ENCODE measurements at places on chromosomes 2 and 18.

DNA sequence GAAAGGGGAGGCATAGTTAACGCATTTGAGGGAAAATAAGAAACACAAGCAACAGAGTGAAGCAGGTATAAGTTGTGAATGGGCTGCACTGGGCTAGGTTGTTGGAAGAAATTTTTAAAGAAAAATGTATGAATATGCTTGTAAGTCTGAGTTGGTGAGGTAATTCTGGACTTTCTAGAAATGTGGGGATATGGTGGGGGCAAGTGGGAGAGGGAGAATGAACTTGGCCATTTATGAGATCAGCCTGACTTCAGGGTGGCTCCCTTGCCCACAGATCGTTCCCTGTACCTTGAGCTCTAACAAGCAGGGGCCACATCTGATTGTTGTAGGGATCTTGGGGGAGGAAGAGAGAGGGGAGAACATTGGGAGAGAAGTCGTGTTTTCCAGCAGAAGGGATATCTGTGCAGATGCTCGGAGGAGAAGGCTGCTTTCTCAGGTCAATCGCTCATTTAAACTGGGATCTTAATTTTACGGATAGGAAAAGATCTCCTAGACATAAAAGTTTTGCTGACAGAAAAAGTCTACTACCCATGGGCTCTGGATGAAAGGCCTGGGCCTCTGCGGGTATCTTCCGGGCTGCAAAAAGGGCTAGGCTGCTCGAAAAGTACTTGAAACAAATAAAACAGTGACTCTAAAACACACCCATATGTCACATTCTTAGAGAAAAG, 42.5 kb upstream of the FZD5 start:
- no peak for DNase-seq

DNA sequence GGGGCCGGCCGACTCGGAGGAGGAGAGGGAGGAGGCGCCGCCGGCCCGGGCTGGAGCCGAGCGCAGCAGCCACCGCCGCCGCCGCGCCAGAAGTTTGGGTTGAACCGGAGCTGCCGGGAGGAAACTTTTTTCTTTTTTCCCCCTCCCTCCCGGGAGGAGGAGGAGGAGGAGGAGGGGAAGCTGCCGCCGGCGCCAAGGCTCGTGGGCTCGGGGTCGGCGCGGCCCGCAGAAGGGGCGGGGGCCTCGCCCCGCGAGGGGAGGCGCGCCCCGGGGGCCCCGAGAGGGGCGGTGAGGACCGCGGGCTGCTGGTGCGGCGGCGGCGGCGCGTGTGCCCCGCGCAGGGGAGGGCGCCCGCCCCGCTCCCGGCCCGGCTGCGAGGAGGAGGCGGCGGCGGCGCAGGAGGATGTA, 316 bp downstream of the CRIM1 start:
- DNase-seq: no peak

DNA sequence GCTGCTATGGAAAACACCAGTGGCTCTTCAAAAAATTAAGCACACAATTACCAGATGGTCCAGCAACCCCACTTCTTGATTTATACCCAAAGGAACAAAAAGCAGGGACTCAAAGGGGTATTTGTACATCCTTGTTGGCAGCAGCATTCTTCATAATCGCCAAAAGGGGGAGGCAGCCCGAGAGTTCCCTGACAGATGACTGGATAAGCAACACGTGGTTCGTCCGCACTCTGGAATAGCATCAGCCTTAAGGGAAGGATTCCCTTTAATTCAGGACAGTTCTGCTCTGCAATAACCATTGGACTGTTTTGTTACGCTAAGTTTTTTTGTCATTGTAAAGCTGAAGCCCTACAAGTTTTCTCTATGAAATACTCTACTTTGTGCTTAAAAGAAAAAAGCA, 76.7 kb upstream of the TWIST2 start:
- DNase-seq: no peak

GRCh38 chr2:16194530-16194929, 254.2 kb downstream of the MYCN start:
- DNase-seq: no peak

DNA sequence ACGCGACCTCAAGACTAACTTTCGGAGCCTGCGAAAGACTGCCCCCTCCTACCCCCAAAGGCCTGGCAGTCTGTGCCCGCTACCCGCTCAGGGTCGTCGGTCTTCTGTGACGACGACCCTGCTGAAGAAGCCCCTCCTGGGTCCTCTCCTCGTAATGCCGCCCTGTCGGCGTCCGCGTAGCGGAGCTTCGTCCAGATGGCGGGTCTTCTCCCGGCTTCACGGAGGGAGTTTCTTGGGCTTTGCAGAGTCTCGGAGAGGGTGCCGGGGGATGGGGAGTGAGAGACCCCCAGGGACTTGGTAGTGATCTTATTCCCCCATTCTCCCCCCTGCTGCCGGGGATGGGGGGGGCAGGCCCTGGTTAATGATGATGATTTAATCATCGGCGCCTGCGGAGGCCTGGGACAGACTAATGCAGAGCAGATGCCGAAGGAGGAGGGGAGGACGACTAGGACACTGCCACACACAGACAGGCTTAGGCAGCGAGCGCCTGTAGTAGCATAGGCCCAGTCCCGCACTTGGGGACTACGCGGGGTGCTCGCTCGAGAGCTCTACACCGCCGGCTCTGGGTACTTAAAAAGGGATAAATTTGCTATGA, 528 bp upstream of the PCGF1 start:
- no peak for DNase-seq

DNA sequence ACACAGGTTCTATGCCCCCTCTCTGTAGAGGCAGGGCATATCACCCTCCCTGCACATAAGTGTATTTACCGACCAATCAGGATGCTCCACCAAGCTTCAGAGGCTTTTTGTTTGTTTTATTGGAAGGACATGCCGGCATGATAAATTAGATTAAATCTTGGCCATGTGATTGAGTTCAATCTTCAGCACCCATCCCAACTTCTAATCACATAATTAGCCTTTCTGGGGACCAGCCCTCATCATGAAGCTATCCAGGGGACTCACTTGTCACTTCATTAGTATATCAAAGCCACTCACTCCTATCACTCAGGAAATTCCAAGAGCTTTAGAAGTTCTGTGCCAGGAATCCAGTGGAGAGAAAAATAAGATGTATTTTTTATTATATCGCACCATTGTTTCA, 158.6 kb upstream of the SYT4 start:
- DNase-seq: no peak

Data from kidney epithelial cell (primary cell).